ENCODE measurements at places on chromosomes 5 and 9.
A peak's percentile ranks its signal among the peaks of the same experiment; 100 is the strongest.

- no peak for DNase-seq
Measured at GRCh38 chr5:95931079-95931833, 30.4 kb downstream of the ELL2 start.

DNA sequence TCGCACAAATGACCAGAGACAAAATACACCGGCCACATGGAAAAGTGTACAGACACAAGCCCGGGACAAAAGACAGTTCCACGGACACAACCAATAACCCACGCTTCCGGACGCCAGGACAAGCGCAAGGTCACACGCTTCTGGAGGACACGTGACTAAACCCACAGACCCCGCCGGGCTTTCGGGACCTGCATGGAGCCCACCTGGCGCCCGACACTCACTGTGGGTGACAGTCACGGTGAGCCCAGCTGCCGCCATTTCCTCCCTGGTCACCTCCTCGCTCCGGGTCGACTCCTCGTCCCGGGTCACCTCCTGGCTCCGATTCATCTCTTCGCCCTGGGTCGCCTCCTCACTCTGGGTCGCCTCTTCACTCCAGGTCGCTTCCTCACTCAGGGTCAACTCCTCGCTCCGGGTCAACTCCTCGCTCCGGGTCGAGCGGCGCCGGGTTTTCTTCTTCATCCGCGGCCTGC lies 470 bp downstream of the BAG1 start:
- DNase-seq: peak; percentile 24

DNA sequence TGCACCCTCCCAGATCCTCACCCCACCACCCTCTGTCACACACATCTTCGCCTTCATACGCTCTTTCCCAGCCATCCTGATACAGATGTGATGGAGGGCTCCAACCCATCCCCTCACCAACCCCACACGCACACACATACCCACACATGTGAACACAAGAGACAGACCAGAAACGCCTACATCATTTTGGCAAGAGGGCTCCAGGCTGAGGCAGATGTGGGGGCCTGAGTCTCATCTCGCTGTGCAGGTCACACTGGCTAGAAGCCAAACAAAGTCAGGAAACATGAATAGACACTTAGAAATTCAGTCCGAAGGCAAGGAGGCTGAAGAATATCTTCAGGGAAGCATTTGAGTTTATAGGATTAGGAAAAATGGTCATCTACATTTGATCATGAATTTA lies 6.2 kb downstream of the PRDM12 start:
- DNase-seq: no peak

DNA sequence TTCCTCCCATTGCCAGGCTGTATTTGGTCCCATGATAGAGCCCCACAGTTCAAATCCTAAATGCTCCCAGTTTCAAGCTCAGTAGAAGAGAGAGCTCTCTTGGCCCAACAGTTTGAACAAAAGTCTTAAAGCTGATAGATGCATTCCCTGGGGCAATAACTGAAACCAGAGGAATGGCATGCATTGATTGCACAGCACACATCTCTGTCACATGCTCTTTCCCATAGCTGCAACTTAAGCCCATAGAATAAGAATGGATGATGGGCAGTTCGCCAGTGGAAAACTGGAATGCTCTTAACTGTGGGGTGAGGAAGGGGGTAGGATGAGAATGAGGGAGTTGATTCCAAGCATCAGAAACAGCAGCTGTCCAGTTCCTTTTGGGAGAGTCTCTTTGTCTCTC lies 1942.4 kb upstream of the WWC1 start:
- peak; percentile 28 for DNase-seq

DNA sequence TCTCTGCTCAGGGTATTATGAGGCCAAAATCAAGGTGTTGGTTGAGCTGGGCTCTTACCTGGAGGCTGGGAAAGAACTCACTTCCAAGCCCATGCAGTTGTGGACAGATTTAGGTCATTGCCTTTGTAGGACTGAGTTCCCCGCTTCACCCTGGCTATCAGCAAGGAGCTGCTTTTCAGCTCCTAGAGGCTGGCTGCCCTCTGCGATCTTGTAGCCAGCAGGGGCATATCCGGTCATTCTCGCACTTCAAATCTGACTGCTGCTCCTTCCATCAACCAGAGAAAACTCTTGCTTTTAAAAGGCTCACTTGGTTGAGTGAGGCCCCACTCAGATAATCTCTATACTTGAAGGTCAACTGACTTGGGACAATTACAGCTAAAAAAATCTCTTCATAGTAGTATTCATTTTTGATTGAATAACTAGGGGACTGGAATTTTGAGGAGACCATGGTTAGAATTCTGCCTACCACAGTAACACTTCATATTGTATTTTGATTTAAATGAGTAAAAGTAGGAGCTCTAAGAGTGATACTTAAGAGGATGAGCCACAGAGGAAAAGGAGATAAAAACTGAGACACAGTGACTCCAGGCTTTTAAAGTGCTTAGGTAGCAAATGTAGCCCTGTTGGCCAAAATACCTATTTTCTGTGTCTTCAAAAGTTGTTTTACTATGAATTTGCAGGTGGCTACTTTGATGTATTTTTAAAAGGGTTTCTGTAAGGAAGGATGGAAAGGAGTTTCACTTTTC lies 137.4 kb downstream of the CD180 start:
- no peak for DNase-seq
